ENCODE measurements at places on chromosomes 1 and 21.

DNA sequence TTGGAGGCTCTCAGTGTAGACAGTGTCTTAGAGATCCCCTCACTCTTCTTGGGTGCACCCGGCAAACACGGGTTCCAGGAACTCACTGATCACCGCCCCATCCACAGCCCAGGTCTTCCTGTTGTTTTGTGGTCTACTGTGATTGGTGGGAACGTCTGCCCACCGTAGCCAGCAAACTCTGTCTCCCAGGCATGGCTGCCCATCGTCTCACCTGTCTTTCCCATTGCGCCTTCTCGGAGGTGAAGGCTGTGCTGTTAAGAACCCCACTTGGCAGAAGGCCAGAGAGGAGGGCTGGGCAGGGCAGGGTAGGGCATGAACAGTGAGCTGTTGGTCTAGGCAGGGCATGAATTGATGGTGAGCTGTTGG is 14.1 kb upstream of the KCNA2 start:
- no peak for DNase-seq

- no peak for DNase-seq
These were observed 8.0 kb downstream of the CTRC start for GRCh38 chr1:15446212-15446611.

GRCh38 chr1:94036730-94037129 is 84.2 kb downstream of the ABCA4 start:
- DNase-seq = no peak

DNA sequence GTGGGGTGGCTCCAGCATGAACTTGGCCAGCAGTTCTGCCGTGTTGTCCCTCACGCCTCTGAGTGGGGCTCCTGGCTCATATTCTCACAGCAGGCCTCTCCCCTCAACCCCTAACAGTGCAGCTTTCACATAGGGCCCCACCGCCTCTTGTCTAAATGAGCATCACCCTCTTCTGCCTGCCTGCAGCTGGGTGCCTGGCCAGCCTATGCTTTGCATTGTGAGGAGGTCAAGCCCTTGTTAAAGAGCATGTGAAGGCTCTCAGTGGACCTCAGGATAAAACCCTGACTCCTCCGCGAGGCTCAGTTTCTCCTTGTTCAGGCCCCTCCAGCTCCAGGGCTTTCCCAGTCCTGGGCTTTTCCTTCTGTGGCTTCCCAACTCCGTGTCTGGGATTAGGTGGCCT is 34.8 kb downstream of the CRYAA start:
- DNase-seq = no peak

GRCh38 chr1:86551305-86551704 is 4.4 kb downstream of the CLCA4 start:
- no peak for DNase-seq

GRCh38 chr1:25675729-25676476 is 59.3 kb downstream of the MAN1C1 start:
- DNase-seq = no peak

DNA sequence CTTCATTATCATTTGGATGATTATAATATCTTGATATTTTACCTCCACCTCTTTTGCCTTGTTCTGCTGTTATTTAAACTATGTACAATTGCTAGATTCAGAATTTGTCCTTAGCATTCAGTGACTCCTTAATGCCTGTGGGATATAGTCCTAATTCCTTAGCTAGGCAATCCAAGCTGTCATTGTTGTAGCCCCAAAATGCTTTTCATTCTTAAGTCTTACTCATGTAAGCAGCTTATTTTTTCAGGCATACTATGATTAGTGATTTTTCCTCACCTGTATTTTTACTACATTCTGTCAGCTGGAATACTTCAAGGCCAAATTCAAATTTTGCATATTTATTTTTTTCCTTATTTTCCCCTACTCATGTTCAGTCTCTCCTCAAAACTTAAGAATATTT is 13.4 kb downstream of the PKN2 start:
- no peak for DNase-seq

DNA sequence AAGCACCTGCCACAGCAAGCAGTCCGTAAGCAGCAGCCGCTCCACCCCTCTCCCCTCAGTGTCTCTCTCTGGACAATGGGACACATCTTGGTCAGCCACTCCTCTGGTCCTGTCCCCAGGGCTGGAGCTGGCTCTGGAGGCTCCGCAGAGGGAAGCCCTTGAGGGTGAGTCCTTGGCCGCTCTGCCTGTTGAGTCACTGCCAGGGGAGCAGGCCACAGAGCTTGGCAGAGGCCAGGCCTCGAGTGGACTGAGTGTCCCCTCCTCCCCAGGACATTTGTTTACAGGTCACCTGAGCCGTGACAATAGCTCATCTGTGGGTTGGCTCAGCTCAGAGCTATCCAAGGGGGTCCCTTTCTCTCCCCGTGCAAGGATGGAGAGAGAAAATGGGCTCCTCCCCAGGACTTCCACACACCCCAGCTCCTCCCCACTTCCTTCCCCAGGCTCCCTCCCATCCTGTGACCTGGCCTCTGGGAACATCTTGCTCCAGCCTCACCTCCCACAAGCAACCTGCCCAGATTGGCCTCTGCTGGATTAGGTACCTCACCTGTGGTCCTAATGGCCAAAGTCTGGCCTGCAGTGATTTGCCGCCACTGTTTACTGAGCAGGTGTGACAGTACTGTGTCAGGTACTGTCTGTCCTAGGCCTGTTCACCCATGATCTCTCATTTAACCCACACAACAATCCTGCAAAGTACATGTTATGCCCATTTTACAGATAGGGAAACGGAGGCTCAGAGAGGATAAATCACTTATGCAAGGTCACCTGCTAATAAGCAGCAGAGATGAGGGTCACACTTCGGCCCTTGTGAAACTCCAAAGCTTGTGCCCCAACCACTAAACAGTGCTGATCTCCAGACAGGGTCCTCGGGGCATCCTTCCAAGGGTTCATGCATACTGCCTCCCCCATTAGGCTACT is 4.8 kb downstream of the FAM131C start:
- DNase-seq = peak; percentile 70

DNA sequence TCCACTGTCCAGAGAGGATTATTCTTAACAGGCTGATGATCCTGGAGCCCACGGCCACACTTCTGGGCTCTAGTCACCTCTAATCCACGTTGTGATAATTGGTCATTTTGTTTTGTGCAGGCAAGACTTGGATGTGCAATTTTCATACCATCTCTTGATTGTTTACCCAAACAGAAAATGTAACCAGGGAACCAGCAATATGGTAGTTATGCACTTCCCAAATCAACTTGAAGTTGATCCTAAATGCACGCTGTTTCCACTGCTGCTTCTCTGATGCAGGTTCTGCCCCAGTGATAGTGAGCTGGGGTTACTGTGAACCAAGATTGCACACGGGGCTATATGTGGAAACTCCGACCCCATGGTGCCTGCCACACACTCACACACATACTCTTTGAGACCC is 14.7 kb upstream of the KCNJ15 start:
- DNase-seq = no peak

DNA sequence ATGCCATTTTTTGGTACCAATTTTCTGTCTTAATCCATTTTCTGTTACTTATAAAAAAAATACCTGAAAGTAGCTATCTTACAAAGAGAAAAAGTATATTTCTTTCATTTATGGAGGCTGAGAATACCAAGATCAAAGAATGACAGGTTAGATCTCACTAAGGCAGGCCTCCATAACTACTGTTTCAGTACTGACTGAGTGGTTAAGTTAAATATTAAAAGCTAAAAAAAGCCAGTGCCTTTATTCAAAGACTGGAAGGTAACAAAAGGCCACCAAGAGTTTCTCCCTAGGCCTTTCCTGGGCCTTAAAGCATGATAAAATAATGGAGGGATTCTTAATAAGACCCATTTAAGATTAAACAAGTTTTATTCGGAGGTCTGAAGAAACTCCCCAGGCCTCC is 687.7 kb upstream of the ADGRL4 start:
- DNase-seq = no peak

GRCh38 chr1:1213345-1214265 is at the start of gene TNFRSF4:
TNFRSF4 (minus strand) TSS chr1:1214153; CDS start chr1:1214127, 26 bp downstream.
- DNase-seq = no peak

DNA sequence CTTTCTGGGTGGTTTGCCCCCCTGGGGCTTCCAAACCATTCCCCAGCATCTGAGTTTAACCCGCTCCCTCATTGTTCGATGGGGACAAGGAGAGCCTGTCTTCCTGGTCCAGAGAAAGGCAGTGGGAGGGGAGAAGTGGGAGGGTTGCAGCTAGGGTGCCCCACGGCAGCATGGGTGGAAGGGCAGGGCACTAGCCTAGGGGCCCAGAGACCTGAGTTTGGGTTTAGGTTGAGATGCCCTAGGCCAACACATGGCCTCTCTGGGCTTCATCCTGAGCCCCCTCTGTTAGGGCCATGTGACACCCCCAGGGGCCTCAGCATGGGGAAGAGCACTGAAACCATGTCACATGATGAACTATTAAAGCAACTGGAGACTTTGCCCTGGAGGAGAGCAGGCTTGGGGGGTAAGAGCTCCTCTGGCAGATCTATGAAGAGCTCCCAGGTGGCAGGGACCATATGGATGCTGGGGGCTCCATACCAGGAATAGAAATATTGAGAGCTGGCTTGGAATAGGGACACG is 9.7 kb upstream of the RUNX3 start:
- no peak for DNase-seq

DNA sequence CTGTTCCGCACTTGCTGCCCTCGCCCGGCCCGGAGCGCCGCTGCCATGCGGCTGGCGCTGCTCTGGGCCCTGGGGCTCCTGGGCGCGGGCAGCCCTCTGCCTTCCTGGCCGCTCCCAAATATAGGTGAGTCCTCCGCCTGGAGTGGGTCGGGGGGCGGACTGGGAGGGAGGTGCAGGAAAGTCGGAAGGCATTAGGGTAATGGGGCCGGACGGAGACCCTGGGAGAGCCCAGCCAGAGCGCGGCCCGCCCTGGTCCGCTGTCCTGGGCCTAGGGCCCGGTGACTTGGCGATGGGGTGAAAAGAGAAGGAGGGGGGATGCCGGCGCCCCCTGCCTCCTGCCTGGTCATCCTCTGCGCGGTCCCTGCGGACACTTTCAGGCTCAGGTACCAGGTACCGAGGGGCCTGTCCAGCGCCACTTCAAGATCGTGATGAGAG is 243 bp downstream of the ADAM15 start:
- no peak for DNase-seq

GRCh38 chr1:9852410-9853248 is 28.9 kb upstream of the CLSTN1 start:
- DNase-seq = no peak

- no peak for DNase-seq
These were observed 48.3 kb upstream of the CR2 start for GRCh38 chr1:207405814-207406213.

GRCh38 chr1:97143236-97143882 is 421.8 kb downstream of the PTBP2 start:
- no peak for DNase-seq

DNA sequence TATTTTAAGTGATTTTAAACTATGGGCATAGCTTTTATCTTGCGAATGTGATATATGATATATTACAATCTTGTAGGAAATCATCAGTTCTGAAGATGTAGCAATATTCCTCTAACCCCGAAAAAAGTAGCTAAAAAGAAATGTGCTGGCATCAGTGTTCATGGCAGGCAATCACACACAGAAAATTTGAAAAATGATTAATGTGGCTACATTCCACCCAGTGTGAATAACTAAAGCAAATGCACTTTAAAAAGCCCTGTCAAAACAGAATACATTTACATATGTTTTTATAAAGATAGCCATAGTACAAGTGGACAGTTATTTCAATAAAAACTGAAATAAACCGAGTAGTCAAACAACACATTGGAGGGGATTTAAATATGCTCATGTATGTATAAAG is 260.2 kb downstream of the HHAT start:
- no peak for DNase-seq

GRCh38 chr1:22810378-22810777 is 99.7 kb downstream of the EPHB2 start:
- DNase-seq = no peak

DNA sequence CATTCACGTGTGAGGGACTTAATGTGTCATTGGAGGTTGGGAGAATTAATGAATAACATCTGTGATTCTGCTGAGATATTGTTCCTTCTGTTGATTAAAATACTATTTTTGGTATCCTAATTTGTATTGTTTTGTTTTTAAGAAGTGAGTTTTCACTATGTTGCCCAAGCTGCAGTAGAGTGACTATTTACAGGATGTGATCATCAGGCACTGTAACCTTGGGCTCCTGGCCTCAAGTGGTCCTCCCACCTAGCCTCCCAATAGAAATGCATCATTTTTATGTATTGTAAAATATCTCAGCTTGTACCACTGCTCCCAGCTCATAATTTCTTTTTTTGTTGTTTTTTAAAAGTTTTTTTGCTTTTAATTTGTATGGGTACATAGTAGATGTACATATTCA is 14.3 kb downstream of the ALG6 start:
- DNase-seq = no peak

GRCh38 chr1:44237721-44238457 is 24.6 kb downstream of the DMAP1 start:
- DNase-seq = no peak

DNA sequence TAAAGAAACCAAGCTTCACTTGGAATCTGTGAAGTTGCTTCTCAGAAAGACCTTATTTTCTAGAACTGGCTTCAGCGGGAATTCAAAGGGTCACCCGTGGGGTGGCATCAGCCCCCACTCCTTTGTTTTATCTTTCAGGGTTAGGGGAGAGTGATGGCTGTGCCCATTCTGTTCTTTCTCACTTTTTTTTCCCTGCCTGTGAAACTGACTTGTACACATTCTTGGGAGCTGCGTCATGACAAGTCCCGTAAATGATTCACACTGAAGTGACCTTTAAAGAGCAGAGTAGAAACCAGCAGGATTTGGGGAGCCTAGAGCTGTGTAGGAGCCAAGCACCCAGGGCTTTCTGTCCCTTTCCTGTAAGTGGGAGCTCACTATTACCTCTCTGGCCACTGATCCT is 43.8 kb downstream of the SLC44A3 start:
- peak; percentile 51 for DNase-seq

DNA sequence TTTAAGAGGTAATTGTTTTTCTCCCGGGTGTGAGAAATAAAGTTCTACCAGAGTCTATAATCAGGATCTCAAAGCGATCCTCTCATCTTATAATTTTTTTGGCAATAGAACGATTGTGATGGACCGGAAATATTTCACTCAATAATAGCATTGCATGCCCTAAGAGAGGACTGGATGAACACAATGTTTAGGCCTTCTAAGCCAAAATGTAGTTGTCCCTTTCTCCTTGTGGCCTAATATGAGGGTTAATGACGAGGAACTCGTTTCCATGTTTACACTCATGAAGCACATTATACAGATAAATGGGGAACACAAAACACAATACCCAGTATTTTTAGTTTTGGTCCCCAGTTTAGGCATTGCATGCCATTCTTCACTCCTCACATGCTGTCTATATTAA is 5.9 kb downstream of the TBX15 start:
- no peak for DNase-seq

- no peak for DNase-seq
These were observed 20.5 kb upstream of the TRABD2B start for GRCh38 chr1:48017716-48018115.

Measured in H54 (cell line).